Occipital lobe (tissue), 3 donors: ENCODE measurements at places on chromosomes 2 and 18.

DNA sequence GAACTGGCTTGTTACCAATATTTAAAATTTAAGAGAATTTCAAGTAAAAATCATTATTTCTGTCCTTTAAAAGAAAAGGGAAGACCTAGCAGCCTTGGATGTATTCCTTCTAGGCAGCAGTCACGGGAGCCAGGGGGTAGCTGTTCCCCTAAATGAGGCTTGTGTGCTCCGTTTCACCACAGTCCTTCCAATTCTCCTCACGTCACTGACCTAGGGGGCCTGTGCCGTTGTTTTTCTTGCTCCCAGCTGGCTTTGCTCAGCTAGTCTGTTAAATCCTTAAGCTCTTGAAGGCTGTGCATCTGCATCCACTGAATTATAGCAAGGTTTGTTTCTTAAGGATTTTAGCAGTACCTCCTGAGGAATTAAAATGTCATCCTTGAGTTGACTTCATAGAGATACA lies 9.9 kb downstream of the KLHL23 start:
- DNase-seq: no peak

DNA sequence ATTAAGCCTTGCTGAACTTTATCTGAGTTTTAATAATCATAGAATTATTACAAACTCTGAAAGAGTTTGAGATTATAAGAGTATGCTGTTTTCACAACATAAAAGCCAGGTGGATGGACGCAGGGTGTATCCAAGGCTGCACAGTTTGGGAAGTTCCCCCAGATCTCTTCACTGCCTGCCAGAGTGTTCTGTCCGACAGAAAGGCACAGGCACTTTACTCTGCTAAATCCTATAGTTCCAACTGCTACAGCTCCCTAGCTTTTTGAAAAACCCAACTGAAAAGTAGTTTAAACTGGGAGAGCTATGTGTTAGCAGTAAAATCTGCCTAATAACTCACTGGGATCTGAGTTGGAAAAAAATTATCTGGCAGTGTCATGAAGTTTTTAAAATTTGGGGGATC lies 38.0 kb downstream of the MFSD6 start:
- DNase-seq: no peak

DNA sequence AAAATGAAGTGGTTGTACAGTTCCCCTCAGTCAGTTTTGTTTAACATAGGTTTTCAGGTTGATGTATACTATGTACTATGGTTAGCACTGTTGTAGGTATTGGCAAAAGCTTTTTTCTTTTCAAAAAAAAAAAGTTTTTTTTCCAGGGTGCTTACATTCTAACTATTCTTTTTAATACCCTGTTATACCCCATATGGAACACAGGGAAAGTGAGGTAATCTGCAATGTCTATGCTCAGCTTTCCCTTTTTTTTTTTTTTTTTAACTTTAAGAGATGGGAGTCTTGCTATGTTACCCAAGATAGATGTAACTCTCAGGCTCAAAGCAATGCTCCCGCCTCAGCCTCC lies 590 bp upstream of the CCDC138 start:
- DNase-seq: no peak

- DNase-seq: no peak
These were observed 4.9 kb downstream of the ASAP2 start for GRCh38 chr2:9211496-9211895.

- DNase-seq: no peak
These were observed 46.0 kb downstream of the CCDC195 start for GRCh38 chr2:224670203-224670602.

GRCh38 chr2:69067866-69068265 lies 54.9 kb downstream of the ANTXR1 start:
- no peak for DNase-seq

DNA sequence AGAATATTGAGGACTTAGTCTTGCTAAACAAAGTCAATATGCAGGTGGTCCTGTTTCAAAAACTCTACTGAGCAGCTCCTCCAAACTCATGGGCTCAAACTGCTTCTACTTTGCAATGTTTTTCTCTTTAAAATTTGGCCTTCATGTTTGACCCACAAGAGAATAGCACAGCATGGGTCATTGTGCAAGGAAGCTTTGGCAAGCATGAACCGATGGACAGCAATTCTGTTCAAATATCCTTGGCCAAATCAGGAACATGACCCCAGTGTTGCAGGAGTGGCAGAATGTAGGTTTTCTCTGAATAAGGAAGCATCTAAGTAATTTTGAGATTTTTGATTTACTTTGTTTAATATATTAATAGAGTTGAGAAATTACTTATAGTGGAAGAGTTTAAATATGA lies 477.9 kb downstream of the KCNJ3 start:
- DNase-seq: no peak

DNA sequence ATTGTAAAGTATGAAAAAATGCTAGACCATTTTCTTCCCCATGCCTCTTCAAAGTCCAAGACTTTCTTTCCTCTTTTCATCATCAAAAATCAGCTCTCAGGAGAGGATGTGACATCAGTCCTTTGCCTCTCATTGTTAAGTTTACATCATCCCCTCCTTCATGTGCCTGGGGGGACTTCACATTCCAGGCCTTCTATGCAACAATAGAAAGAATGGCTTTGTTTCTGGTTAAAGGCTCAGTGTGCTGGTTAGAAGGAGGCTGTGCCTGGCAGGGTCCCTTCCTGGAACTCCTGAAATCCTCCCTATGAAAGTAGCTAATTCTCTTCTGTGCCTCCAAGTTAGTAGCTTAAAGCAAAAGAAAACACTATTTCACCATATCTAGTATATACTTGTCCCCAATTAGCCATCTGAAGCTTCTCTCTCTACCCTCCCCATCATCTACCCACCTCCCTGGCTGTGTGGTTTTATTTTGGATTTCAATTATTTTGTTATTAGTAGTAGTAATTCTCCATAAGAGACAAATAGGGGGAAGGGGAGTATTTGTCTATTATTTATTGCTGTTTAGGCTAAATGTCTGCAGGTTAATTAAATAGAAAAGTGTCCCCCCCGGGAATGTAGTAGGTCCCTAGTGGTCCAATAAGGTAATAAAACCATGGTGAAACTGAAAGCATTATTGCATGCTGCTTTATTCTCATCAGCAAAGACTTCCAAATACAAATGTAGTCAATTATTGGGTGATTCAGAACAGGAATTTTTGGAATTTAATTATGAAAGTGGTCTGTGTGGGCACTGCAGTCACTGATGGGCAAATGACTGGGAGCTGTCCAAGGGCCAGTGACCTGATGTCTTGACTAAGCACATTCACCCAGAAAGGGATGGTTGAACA lies 69.0 kb downstream of the CPO start:
- DNase-seq: no peak
